Effector CD4-positive, alpha-beta T cell (primary cell): ENCODE measurements at places on chromosomes 7 and 10.

DNA sequence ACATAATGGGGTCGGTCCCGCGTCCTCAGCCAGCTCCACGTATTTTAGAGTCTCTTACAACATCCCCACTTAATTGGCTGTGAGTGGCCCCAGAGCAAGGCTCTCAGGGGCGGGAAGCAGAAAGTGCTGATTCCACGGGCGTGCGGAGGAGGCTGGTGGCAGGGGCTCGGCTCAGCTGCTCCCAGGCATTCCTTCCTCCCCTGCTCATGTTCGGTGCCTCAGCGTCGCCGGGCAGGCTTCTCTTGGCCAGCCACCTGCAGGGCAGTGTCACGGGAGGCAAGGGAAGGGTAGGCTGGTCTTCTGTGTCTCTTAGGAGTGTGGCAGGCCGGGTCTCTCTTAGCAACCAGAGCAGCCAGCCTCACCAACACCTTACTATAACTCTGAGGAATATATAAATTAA is 33.8 kb downstream of the IL15RA start:
- no peak for DNase-seq

DNA sequence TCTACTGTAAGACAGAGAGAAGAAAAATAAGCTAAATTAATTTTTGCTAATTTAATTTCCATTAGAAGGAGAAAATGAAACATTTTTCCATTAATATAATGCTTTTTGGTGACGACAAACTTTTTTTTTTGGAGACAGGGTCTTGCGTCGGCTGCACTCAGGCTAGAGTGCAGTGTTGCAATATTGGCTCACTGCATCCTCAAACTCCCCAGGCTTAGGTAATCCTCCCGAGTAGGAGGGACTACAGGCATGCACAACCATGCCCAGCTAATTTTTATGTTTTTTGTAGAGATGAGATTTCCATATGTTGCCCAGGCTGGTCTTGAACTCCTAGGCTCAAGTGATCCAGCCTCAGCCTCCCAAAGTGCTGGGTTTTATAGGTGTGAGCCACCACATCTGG is 229.8 kb upstream of the LRRN3 start:
- no peak for DNase-seq

GRCh38 chr7:131212114-131212513 is 115.6 kb upstream of the MKLN1 start:
- DNase-seq, result no peak

- DNase-seq, result no peak
These were observed 18.5 kb downstream of the SRI start for GRCh38 chr7:88201305-88201704.

- DNase-seq, result no peak
These were observed 4.6 kb upstream of the NOLC1 start for GRCh38 chr10:102147561-102147960.

DNA sequence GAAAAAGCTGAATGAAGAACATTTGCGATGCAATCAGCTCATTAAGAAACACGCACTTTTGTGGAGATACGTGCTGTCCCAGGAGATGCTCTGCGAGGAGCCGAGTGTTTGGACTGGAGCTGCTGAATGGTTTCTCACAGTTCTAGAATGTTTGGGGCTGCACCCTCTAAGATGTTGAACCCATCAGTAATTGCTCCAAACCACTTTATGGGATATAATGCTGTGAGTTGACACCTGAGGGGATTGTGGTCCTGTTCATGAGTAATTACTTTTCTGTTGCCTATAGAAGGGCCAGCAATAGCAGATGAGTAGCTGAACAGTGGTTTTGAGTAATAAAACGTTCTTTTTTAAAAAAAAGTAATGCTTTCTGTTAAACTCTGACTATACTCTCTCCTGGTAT is 63.1 kb downstream of the IKZF1 start:
- no peak for DNase-seq

DNA sequence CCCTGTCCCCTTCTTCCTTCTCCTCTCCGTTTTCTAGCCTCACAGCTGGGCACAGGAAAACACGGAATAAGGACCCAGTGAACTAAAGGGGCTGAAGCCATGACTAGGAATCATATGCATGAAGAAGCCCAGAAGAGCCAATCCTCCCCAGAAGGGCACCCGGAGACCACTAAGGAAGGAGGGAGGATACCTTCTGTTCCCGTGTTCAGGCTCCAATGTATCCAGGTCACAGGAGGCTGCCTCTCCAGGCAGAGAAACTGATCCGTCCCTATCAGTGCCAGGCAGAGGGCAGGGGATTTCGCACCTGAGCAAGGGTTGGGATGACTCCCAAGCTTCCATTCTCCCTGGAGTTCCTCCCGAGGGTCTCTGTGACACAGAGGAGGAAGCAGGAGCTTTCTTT is 246.6 kb downstream of the SNX10 start:
- DNase-seq, result no peak

DNA sequence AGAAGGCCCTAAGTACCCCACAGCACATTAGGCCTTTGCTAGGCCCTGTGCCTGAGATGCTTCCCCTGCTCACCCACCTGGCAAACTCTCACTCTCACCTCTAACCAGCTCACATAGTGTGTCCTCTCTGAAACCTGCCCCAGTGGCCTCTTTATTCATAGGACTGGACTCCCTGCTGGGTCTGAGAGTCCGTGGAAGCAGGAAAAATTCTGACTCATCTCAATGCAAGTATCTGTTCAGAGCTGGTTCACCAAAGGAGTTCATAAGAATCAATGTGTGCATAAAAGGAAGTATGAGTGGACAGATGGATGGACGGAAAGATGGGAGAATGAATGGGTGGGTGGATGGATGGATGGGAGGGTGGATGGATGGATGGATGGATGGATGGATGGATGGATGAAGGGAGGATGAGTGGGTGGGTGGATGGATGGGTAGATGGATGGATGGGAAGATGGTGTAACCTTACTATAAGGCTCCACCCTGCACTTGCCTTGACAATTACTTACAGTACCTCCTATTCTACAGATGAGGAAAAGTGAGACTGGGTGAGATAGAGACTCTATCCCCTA is 111.2 kb upstream of the ZMIZ1 start:
- DNase-seq, result no peak

GRCh38 chr10:12707461-12708185 is 293.9 kb downstream of the CCDC3 start:
- DNase-seq, result no peak

GRCh38 chr7:143233816-143234532 is 12.1 kb downstream of the TAS2R40 start:
- DNase-seq, result no peak

- no peak for DNase-seq
These were observed 4.9 kb downstream of the FAM53B start for GRCh38 chr10:124739119-124739921.
